ENCODE measurements at places on chromosomes 7 and 10. TPM values are rescaled to one million over a fixed set of nuclear protein-coding genes. Genes with fewer than 3 reads are reported as not detected.

GRCh38 chr7:132100483-132100882 lies 475.8 kb downstream of the PLXNA4 start:
- peaks cover 54% of the 10 kb centered on the region for H3K27me3 ChIP-seq

Gene NEBL
- total RNA-seq: 13.7 TPM

DNA sequence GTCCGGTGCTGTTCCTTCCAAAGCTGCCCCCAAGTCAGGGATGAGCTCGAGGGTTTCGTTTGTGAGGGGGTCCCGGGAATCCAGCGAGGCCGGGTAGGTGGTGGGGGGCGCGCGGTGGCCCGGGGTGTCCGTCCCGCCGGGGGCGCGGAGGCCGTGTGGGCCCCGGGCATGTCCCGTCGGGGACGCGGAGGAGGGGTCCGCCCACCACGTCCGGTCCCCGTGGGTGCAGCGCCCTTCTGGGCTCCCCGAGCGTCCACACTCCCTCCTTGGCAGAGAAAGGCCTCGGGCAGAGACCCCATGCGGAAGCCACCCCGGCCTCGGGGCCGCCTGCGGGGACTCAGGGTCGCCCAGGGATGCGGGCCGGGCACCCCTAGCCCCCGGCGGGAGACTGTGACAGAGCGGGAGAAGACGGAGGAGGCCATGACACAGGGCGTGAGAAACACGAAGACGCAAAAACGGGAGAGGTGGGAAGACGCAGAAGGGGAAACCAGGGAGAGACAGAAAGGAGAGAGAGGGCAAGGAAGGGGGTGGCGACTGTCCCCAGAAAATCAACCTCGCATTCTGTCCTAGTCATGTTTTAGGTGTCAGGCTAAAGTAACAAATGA lies 640 bp upstream of the ZNF425 start:
- H3K4me3 ChIP-seq: peak overlapping the region; percentile 96
- peaks cover 26% of the 10 kb centered on the region for H3K4me1 ChIP-seq
- no peak for DNase-seq
- peaks cover 18% of the 10 kb centered on the region for H3K36me3 ChIP-seq

GRCh38 chr10:129525401-129525801 lies 58.4 kb downstream of the MGMT start:
- H3K36me3 ChIP-seq: peaks cover 14% of the 10 kb centered on the region
- no peak for DNase-seq
- peak overlapping the region; percentile 89 for H3K27ac ChIP-seq
- peaks cover 22% of the 10 kb centered on the region for H3K4me1 ChIP-seq

- H3K4me3 ChIP-seq: no peak overlapping the region
- H3K36me3 ChIP-seq: peaks cover 15% of the 10 kb centered on the region
- H3K27me3 ChIP-seq: no peaks in the 10 kb centered on the region
- H3K4me1 ChIP-seq: peaks cover 5% of the 10 kb centered on the region
- DNase-seq: no peak
Measured at GRCh38 chr10:91512458-91512857, 102.3 kb downstream of the HECTD2 start.
